Mucosa of descending colon (tissue), 3 donors: ENCODE measurements at places on chromosomes 16 and 17. TPM values are rescaled to one million over a fixed set of nuclear protein-coding genes. Genes with fewer than 3 reads are reported as not detected.

The CCDC92B gene
- 2.2 TPM for total RNA-seq

The KLHL10 gene
- 0.73 TPM for total RNA-seq

The STX1B gene
- 0.84 TPM for total RNA-seq

The LLGL2 gene
- total RNA-seq = 269 TPM

The MC1R gene
- 4.3 TPM for total RNA-seq

The CIBAR2 gene
- total RNA-seq = not detected

The TP53TG3B gene
- total RNA-seq = not detected

The CUEDC1 gene
- 23.5 TPM for total RNA-seq

The MARVELD3 gene
- total RNA-seq = 108 TPM

The CCT6B gene
- total RNA-seq = 2.7 TPM
